ENCODE measurements at places on chromosomes 16 and 17.

DNA sequence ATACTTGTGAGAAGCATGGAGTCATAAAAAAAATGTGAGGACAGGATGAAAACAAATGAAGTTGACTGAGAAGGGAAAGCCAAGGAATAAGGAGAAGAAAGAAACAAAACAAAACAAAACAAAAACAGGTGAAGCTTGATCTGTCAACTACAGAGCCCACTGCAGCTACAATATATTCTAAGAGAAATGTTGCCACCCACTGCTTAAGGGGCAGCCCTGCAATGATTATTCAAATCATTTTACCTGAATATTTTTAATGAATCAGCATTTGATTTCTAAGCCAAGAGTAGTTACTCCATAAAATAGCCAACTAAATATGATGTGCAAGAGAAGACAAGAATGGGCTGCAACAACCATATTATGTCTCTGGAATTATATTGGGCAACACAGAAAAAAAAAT is 252.0 kb upstream of the KIF2B start:
- no peak for DNase-seq

DNA sequence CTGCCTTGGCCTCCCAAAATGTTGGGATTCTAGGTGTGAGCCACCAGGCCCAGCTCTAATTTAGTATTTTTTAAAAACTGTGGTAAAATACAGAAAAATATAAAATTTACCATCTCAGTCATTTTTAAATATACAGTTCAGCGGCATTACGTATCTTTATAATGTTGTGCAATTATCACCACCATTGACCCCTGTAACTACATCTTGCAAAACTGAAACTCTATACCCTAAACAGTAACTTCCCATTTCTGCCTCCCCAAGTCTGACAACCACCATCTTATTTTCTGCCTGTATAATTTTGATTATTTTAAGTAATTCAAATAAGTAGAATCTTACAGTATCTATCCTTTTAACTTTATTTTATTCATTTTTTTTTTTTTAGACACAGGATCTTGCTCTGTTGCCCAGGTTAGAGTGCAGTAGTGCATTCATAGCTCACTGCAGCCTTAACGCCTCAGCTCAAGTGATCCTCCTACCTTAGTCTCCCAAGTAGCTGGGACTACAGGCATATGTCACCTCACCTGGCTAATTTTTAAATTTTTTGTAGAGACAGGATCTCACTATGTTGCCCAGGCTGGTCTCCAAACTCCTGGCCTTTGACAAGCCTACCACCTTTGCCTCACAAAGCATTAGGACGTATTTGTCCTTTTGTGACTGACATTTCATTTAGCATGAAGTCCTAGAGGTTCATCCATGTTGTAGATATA is 10.9 kb upstream of the GGA2 start:
- DNase-seq: peak; percentile 35

DNA sequence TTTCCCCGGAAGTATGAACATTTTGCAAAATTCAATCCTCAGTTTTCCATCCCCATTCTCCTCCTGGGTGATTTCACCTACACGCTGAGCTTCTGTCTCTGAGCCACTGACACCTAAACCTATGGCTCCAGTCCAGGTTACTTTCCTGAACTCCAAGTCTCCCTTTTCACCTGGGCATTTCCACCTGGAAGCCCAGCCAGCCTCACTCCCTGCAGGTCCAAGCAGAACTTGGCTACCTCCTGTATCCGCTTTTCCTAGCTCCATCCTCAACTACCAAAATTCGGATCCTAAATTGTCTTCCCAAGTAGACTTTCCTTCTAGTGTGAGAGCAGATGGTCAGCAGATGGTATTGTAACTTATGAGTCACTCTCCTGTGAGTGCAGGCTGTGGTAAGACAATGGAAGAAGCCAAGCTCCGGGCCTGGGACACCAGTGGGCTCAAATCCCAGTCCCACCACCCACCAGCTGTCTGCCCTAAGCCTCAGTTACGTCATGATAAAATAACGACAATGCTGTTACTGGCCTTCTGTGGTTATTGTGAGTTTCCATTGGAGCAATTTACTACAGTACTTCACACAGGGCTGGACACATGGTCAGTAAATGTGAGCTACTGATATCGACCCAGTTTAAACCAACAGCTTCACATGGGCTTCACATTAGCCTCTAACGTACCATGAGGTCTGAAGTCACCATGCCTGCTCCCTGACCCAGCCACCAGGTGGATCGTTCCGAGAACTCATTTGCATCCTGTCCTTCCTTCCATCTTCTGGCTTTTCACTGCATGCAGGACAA is 33.3 kb downstream of the PECAM1 start:
- DNase-seq: no peak

DNA sequence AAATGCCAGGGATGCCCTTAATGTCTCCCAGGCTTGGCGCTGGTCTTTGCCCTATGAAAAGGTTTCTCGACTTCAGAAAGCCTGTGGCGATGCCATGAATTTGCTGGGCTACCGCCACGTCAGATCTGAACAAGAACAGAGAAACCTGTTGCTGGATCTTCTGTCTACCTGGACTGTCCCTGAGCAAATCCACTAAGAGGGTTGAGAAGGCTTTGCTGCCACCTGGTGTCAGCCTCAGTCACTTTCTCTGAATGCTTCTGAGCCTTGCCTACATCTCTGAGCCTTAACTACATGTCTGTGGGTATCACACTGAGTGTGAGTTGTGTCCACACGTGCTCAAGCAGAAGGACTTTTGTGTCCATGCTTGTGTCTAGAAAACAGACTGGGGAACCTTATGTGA is 11.4 kb downstream of the CHST4 start:
- no peak for DNase-seq

DNA sequence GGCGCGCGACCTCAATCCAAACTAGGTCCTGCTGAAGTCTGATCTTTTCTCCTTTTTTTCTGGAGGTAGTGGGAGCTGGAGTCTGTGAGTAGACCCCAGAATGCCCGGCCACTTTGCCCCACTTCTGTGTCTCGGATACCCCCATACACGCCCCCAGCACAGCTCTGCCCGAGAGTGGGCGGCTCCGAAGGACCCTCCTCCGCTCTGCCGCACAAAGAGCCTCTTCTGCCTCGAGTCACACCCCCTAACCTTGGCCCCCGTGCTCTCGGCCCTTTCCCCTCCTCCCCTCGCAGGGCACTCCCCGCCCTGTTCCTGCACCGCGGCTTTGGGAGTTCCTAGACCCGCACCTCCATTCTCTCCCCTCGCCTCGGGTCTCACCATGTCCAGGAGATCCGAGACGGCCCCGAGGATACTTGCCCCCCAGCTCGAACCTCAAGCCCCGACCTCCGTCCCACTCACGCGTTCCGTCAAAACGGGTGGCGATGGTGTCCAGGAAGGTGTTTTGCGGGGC is 476 bp downstream of the KCNH4 start:
- no peak for DNase-seq
